Stimulated activated CD4-positive, alpha-beta T cell treated with anti-CD3 and anti-CD28 coated beads, Interleukin-15, amount 100 ng/mL, for 1 hour (primary cell): ENCODE measurements at places on chromosomes 12 and 14.

DNA sequence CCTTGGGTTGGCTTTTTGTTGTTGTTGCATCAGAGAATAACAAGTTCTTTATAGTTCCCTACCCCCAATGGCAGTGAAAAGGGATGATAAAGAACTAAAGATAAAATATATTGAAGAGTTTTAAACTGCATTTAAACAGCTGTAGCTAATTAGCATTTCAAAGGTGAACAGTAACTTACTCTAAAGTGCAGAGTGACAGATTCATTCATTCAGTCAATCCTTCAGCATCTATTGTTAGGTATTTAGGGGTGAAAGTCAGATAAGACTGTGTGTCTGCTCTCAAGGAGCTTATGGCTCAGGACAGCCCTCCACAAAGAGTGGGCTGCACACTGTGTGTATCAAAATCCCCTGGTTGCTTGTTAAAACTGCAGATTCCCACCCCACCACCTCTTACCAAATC, 146.1 kb downstream of the SSPN start:
- no peak for DNase-seq

DNA sequence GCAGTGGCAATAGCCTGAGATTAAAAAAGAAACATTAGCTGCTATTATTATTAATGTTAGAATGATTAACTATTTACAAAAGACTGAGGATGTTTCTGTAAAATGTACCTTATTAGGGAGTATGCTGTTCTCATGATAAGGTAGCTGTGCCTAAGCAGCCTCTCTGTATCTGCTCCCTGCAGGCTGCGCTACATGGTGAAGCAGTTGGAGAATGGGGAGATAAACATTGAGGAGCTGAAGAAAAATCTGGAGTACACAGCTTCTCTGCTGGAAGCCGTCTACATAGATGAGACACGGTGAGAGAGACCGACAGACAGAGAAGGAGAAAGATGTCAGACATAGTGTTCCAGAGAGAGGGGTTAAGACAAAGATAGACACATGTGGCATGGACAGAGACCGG, 17.4 kb downstream of the PDE1B start:
- DNase-seq: no peak

DNA sequence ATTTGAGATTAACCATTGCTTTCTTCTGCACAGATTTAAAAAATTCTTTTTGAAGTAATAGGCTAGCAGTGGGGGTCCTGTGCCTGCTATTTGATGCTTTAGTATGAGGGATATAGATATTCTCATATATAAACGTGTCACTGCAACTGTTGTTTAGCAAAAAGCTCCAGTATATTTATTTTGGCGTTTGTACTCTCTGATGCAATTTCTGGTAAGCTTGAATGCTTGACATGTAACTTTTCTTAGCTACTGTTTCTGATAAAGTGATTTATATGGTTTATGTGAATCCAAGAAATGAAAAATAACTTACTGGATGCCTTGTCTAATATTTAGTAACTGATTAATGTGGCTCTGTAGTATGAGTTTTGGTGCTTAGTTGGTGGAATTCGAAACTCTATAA, 77.1 kb downstream of the TTLL5 start:
- no peak for DNase-seq

DNA sequence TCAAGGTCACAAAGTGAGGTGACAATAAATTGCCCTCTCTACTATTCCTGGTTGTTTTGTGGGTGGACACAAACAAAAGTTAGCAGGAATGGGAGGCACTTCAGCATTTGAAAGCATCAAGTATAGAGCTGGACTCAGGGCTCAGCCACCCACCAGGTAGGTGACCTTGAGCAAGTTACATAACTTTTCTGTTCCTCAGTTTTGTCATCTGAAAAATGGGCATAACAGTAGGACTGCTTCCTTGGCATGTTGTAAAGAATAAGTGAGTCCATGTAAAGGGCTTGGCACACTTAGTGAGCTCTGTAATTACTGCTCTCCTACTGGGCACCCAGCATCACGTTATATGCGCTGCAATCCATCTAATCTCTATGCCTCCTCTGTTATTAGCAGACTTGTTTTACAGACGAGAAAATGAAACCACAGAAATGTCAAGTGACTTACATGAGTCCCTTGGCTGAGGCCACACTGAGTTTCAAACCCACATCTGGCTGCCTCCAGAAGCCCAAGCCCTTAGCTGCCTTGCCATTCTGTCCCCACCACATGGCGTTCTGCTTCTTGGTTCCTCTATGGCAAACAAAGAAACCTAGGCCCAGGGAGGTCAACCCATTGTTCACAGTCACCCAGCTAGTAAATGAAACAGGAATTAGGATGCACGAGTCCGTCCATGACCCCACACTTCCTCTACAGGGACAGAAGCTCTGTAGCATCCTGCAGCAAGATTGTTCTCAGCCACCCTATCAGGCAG, 63.2 kb upstream of the SLC24A4 start:
- DNase-seq: no peak

DNA sequence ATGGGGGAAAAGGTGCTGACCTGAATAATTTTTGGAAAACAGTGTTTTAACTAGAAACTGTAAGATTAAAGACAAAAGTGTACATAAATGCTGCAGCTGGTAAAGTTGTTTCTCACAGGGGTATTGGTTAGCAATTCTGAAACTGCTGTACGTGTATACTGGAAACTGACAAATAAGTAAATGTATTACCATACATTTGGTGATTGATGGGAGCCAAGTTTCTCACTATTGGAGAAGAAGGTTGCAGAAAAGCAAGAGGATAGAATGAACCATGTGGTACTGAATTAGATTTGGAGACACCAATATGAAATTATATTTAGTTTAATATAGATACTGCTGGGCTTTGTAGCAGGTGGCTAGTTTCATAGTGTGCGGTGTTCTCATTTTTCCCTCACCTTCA, 19.6 kb upstream of the FBXO33 start:
- no peak for DNase-seq

DNA sequence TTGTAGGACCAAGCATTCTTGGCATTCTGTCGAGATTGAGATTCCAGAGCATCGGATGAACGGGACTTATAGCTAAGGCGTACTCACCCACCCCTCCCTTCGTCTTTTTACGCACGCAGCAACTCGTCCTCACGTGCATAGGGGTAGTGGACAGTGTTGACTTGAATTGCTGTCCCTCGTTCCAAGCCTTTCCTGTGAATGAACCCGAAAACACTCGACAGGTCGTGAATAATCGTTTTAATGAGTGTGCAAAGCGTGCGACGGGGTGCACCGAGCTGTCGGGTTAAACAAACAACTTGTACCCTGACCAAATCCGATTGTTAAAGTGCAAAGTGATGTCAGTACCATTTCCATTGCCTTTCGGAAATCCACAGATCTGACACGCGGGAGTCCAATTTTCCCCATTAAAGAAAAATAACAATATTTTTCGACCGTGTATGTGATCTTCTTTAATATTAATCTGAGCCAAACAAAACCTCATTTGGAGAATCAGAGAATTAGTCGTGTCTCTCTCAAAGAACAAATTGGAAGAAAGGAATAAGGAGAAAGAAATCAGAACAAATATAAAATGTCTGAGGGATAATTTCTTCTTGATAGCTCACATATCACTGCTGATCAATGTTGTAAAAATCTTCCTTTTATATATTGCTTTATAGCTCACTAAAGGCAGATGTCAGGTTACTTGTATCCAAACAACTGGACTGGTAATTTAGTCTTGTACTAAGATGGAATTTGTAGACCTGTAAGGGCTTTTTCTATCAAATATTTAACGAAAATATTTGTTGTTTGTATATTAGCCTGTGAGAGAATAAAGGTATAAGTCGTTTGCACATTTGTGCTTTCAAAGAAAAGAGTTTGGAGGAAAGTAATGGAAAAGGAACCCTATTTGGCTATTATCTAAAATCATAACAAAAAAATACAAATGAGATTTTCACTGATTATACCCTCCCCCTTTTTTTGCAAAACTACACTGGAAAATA, 11.8 kb downstream of the FOXG1 start:
- no peak for DNase-seq

- no peak for DNase-seq
These were observed 184.5 kb downstream of the SSPN start for GRCh38 chr12:26379777-26380467.

DNA sequence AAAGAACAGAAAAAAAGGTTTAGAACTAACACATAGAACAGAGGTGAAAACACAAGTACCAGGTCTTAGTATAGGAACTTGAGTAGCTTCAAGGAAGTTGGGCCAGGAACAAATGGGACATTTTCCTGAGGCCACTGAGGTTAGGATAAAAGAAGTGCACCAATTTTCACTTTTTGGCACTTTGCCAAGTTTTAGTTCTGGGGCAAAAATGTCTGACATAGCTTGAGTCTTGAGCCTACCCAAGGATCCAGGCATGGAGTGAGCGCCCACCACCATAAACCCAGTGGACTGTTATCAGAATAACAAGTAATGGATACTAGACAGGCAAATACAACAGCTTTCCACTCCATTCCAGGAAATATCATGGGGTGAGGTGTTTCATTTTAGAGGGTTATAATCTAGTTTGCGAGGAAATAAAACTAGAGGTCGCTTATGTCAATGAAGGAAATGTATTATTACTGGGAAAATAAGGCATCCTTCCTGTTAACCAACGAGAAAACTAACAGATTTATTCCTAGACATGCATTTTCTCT, 199.7 kb upstream of the HMGA2 start:
- DNase-seq: no peak

DNA sequence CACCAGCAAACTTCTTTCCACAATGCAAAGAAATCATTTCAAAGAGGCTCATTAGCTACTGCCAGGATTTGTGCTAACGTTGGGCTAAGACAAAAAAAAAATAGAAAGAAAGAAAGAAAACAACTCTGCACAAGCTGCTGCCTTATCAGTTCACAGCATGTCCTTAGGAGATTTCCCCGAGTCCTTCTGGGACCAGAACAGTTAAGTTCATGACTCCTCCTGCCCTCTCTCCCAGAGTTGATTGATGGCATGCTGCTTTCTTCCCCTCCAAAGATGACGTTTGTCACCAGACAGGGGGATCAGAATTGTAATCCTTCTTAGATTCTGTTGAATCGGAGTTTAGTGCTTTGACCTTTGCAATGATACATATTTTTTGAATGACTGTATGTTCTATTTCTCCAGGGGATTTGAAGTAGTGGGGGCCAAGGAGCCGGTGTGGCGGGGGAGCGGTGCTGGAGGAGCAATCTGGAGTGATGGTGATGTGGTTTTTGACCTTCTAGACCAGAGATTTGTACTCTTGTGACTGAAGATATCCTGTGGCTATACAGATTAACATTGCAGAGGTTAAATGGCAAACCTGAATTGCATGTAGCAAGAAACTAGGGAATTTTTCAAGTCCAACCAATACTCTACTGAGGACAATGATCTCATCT, 409.2 kb upstream of the TMPO start:
- DNase-seq: no peak

GRCh38 chr14:84483072-84483420, 1046.9 kb upstream of the FLRT2 start:
- DNase-seq: no peak
